ENCODE measurements at places on chromosomes 11 and 22. TPM values are rescaled to one million over a fixed set of nuclear protein-coding genes. Genes with fewer than 3 reads are reported as not detected.

- no peak for DNase-seq
Measured at GRCh38 chr11:122850076-122850631, 11.9 kb downstream of the CRTAM start.

DNA sequence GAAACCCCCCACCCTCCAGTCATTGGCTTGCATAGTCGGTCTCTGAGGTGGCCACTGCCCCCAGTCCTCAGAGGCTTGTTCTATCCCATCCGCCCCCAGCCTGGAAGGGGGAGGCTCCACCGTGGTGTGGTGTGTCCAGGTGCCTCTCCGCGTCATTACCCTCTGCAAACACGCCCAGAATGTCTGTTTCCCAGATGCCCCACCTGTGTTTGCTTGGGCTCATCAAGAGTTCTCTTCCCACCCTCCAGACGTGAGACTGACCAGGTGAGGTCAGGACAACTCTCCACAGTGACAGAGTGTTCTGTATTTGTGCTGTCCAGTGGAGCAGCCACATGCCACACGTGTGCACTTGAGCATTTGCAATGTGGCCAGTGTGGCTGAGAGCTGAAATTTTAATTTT is 24.9 kb downstream of the LRRC10B start:
- DNase-seq, result no peak

The MUC2 gene
- total RNA-seq, result not detected

GRCh38 chr22:46833228-46833627 is 70.8 kb downstream of the TBC1D22A start:
- no peak for DNase-seq

The TEX12 gene
- 0.54 TPM for total RNA-seq

The PNPLA5 gene
- not detected for total RNA-seq

GRCh38 chr11:1062075-1062820 is 12.4 kb upstream of the MUC2 start:
- DNase-seq, result no peak

GRCh38 chr22:45531441-45532234 is 29.0 kb downstream of the FBLN1 start:
- no peak for DNase-seq

All from thoracic aorta (tissue), 2 donors.